ENCODE measurements at places on chromosomes 7 and 10.

DNA sequence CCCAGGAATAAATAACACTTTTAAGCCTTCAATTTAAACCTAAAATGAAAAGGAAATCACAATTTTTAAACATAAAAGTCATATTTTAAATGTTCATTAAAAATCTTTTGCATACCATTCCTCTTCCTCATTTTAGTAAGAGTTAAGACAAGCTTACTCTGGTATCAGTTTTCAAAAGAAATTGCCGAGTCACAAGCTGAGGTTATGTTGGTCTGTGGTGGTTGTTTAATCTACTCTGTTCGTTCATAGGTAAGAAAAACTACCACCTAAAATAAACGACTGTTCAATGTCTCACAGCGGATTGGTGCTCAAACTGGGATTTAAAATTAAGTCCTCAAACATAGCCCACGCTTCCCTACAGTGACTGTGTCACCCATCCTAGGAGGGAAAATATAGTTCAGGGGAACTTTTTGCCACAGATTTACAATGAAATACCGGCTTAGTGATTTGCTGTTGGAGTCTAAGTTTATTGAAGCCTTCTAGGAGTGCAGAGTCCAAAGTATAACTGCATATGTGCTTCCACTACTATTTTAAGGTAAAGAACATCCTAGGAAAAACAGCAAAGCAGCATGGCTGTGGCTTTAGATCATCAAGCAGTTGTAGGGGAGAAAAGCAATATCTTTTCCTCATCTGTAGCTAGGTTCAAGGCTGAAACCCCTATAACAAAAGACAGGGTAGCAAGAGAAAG is 61.1 kb downstream of the GNAT3 start:
- no peak for ATAC-seq

DNA sequence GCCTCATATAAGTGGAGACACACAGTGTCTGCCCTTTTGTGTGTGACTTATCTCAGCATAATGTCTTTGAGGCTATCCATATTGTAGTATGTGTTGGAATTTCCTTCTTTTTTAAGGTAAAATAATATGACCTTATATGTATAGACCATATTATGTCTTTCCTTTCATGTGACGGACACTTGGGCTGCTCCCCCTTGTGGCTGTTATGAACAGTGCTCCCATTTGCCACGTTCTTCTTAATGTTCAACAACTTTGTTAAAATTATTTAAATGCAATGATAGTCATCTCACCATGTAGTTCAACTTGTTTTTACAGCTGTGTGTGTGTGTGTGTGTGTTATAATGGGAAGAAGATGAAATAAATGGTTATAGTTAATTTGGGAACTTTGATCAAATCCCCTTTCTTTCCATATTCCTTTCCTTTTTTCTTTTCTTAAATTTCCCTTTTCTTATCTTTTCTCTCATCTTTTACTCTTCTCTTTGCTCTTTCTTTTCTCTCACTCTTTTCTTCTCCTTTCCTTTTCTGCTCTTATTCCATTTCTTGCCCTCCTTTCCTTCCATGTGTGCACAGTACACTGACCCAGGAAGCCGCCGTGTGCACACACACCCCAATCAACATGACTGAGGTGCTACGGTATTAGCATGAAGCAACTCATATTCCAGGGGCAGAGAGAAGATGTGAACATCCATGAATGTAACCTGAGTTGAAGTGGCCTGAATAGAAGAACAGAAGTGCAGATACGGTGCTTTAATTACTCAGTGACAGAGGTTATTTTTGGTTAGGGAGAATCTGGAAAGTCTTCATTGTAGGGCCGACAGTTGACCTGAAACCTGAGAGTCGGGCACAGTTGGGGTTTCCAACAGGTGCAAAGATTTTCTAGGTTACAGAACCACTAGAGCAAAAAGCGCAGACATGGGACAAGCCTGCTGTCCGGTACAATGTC is 596.6 kb downstream of the SDK1 start:
- no peak for ATAC-seq

- ATAC-seq: peak; percentile 91
Observed at GRCh38 chr7:151936207-151936606, 20.0 kb upstream of the GALNTL5 start.

GRCh38 chr7:88700725-88701124 is 58.8 kb upstream of the ZNF804B start:
- ATAC-seq: no peak

DNA sequence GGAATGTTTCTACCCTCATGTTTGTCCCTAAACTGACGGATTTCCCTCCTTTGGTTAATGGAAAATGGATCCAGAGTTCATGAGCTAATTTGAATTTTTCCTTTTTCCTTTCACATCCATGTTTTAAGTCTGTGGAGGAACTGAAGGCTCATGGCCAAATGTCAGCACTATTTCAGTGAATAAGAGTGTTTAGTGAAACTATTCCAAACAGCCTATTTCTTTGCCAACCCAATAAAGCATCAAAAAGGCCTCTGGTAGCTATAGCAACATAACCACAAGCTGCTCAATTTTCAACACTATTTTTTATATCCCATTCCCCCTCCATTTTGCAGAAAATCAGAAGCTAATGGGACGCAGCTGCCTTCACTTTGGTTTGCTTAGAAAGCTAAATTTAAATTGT is 1454.1 kb downstream of the GATA3 start:
- ATAC-seq: no peak

GRCh38 chr7:139647085-139647484 is 123.6 kb downstream of the CLEC2L start:
- no peak for ATAC-seq

- ATAC-seq: no peak
Observed at GRCh38 chr10:114868870-114869519, 47.4 kb downstream of the FHIP2A start.

- no peak for ATAC-seq
Observed at GRCh38 chr10:7704071-7705016, 1.2 kb downstream of the ITIH2 start.

- ATAC-seq: no peak
Observed at GRCh38 chr10:72097448-72098300, 9.3 kb upstream of the SPOCK2 start.

- no peak for ATAC-seq
Observed at GRCh38 chr10:63391812-63392211, 74.0 kb downstream of the JMJD1C start.

DNA sequence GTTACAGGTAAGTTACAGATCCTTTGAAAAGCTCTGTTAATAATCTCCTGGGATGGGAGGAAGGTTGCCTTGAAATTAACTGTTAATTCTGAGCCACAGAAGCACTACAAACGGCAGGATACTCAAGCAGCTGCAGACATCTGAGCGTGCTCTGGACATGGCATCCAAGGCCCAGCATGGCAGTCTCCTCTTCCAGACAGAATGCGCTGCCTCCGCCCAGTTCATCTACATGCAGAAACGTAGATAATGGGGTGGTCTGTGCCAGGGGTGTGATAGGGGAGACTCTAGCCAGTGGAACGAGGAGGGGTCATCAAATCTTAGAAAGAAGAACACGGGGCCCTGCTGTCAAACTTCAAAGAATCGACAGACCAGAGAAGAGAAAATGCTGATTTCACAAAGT is 13.8 kb downstream of the VIPR2 start:
- ATAC-seq: no peak

GRCh38 chr7:11612737-11613136 is 219.3 kb downstream of the THSD7A start:
- ATAC-seq: no peak

GRCh38 chr10:51097546-51097945 is 23.3 kb downstream of the PRKG1 start:
- no peak for ATAC-seq

DNA sequence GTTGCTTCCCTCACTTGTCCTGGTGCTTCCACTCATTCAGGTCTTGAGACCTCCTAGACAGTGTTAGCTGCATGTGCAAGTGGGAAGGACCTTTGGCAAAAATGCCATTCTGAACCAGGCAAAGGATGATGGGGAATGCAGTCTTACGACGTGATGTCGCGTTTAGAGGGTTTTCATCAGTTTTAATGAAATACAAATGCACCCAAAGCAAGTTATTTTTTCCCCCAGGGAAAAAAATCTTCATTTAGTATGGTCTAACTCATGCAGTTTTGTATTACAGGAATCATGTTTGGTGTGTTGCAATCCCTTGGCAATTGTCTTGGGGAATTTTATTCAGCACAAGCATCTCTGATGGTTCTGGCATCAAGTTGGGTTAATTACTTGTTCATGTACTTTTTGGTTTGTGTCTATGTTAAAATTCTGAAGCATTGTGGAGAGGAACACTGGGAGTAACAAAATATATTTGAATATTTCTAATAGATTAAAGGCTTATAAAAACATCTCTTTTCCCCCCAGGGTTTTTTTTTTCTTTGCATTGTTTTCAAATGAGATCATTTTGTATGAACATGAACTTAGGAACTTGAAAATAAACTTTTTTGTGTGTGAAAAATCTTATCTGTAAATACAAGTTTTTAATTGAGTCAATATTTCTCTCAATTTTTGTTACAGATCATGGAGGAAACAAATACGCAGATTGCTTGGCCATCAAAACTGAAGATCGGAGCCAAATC is 188.9 kb downstream of the BICC1 start:
- no peak for ATAC-seq

GRCh38 chr7:3835109-3835508 is 534.1 kb downstream of the SDK1 start:
- ATAC-seq: no peak

GRCh38 chr10:22824984-22825383 is 102.9 kb upstream of the ARMC3 start:
- ATAC-seq: no peak

DNA sequence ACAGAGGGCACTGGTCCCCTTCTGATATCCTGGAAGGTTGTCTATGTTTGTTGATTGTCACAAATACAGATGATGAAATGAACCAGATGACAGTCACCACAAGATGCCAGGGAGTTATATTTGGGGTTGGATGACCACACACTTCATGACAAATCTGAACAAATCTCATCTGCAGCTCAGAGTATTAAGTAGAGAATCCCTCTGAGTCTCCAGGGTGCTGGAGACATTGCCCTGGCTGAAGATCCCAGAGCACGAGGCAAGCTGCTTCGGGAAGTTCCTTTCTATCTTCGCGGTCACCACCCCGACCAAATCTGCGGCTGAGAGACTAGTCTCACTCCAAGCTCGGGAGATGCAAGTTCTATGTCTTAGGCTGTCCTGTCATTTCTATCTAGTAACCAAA is 9.0 kb downstream of the DENND2A start:
- ATAC-seq: no peak

All from stimulated activated memory B cell treated with anti-CD40 and anti-IgM and Interleukin-4, amounts not matched to agents 10 μg/mL and 1 μg/mL and 100 μg/mL, for 72 hours (primary cell).